Common myeloid progenitor, CD34-positive (primary cell): ENCODE measurements at places on chromosomes 6 and 20.

GRCh38 chr6:122026582-122027369 is 372.7 kb upstream of the HSF2 start:
- no peak for DNase-seq

DNA sequence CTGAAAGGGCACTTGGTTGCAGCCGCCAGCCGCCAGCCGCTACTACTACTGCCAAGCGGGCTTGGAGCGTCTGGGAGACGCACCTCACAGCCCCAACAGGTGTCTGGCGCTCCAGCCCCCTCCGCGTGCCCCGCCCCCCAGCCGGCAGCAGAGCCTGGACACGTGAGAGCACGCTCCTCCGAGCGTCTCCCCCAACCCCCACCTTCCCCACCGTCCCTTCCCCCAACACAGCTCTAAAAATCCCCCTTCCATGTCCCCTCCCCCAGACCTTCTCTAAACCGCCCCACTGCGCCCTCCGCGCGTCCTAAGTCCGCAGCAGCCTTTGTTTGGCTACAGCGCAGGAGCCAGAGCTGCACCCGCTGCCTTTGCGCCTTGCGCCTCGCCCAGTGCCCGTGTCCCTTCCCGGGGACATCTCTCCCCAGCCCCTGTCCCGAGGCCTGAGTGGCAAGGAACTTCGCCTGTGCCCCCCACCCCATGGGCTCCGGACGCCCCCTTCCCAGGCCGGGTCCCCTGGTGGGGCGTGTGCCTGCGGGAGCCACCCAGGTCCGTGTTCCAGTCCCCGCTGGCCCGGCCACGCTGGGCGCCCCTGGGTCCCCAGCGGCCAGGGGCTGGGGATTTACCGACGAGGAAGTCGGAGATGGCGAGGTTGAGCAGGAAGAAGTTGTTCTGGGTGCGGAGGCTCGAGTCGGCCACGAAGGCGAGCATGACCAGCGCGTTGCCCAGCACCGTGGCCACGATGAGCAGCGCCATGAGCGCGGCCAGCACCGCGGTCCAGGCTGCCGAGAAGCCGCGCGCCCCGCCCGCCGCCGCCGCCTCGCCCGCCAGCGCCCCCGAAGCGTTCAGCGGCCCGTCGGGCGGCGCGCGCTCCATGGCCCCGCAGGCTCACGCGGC is 732 bp downstream of the HRH3 start:
- DNase-seq: no peak

GRCh38 chr20:56501116-56501515 is 23.4 kb upstream of the FAM209A start:
- no peak for DNase-seq

GRCh38 chr6:56335726-56336125 is 88.3 kb upstream of the COL21A1 start:
- DNase-seq: no peak

DNA sequence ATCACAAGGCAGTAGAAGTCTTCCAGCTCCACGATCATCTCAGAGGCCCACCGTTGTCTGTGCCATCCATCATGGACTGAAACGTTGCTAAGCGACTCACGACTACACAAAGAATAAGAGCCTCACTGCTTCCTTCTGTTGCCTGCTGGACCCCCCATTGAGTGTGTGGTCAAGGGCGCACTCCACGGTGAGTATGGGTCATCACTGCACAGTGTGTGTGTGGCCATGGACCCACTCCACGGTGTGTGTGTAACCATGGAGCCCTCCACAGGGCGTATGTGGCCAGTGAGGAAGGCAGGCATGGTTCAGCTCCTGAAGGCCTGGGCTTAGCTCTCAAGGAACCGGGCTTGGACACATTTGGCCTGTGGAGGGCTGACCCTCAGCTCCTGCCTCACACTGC is 123.4 kb upstream of the AFDN start:
- DNase-seq: no peak

GRCh38 chr20:35618263-35619131 is 2.9 kb downstream of the SPAG4 start:
- DNase-seq: peak; percentile 26
